ENCODE measurements at places on chromosomes 7 and 10.

- DNase-seq: no peak
Measured at GRCh38 chr10:79252971-79253370, 94.3 kb upstream of the PPIF start.

- DNase-seq: no peak
Measured at GRCh38 chr7:141133646-141134045, 59.8 kb downstream of the TMEM178B start.

GRCh38 chr7:128744366-128744905 is 5.3 kb downstream of the CALU start:
- DNase-seq: no peak

DNA sequence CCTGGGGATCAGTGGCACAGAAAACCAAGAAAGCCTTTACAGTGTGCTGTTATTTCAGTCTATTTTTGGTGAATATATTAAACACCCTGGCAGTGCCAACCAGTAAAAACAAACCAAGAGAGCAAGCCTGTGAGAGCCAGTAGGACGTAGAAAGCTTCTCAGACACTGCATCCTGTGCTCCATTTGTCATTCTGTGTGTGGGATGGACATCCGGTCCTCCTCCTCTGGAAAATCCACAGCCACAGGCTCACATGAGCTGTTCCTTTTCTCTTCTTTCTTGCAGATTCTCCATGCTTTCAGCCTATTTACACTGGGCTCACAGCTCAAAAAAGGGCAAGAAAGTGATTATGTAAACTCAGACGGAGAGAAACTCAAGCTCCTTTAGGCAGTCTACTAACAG is 119.7 kb upstream of the YAE1 start:
- no peak for DNase-seq

DNA sequence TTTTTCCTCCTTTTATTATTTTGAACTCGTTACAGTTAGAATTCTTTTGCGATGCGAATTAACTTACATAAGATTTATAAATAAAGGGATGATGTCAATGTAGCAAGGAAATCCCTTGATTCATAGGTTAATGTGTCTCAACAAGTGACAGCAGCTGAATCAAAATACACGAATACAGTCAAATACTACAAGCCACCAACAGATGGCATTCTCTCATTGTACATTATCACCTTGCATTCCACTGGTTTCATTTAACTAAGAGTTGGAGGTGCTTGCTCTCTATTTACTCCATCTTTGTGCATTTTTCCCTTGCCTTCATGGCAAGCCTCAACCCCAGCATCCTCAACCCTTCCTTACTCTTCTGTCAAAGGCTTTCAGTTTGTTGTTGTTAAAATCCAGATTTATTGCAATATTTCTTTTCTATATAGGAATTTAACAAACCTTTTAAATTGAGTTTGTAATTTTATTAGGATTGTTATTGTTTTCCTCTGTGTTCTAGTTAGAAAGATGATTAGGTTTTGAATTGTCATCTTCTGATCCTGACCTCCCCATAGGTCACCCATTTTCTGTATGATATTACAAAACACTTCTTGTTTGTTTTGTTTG is 78.3 kb downstream of the SLC25A40 start:
- no peak for DNase-seq

DNA sequence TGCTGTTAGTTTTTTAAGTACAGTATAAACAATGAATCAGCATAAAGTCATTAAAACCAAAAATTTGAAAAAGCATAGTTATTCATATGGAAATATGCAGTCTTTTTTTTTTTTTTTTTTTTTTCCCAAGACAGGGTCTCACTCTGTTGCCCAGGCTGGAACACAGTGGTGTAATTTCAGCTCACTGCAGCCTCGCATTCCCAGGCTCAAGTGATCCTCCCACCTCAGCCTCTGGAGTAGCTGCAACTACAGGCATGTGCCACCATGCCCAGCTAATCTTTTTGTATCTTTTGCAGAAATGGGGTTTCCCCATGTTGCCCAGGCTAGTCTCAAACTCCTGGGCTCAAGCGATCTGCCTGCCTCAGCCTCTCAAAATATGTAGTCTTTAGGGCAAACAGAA is 182.0 kb downstream of the SEMA3E start:
- DNase-seq: no peak

DNA sequence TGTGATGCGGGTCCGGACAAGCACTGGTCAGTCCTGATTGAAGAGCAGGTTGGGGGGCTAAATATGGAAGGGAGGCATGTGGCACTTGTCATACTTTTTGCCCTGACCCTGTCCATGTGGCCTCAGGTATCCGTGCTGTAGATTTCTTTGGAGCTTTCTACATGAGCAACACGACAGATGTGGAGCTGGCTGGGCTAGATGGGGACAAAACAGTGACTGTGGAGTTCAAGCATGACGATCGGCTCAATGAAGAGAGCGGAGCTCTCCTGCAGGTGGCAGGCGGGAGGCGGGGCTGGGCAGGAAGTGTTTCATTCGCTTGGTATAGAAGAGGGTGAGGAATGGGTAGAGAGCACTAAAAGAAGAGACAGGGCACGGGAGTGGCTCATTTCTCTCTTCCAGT is 13.0 kb upstream of the CHCHD1 start:
- peak; percentile 40 for DNase-seq

DNA sequence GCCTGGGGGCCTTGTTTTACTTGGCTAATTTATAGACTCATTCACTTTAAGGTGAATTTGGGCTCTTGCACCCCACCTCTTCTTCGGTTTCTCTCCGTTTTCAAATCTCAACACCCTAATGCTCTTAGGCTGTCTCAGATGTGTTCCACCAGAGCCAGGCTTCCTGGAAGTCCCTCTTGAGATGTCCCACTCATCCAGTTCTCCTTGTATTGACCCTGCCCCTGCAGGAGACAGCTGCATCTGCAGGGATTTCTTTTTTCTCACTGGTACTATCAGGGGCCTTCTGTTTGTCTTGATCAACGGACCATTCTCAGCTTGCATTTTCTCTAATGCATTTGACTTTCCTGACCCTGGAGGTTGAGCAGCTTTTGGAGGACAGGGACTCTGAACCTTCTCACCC is 279.5 kb downstream of the GALNT17 start:
- no peak for DNase-seq

GRCh38 chr7:8615019-8615418 is 181.6 kb downstream of the NXPH1 start:
- DNase-seq: no peak

DNA sequence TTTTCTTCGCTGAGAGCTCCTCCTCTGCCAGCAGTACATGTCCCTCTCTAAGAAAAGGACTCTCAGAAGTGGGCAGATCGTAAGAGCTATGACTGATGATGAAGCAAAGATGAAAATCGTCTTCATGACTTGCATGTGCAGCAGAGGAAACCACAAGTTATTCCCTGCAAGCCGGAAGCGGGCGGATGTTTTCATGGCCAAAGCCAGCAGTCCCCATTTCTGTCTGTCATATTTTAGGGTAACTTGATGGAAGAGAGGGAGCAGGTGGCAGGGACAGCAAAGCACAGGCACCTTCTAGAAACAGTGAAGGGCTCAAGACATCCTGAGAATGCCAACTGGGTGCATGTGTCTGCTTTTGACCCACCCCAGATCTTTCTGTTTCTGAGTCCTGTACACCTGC is 19.9 kb downstream of the KLF6 start:
- DNase-seq: no peak

GRCh38 chr7:74256491-74257408 is 2.6 kb upstream of the RFC2 start:
- no peak for DNase-seq

DNA sequence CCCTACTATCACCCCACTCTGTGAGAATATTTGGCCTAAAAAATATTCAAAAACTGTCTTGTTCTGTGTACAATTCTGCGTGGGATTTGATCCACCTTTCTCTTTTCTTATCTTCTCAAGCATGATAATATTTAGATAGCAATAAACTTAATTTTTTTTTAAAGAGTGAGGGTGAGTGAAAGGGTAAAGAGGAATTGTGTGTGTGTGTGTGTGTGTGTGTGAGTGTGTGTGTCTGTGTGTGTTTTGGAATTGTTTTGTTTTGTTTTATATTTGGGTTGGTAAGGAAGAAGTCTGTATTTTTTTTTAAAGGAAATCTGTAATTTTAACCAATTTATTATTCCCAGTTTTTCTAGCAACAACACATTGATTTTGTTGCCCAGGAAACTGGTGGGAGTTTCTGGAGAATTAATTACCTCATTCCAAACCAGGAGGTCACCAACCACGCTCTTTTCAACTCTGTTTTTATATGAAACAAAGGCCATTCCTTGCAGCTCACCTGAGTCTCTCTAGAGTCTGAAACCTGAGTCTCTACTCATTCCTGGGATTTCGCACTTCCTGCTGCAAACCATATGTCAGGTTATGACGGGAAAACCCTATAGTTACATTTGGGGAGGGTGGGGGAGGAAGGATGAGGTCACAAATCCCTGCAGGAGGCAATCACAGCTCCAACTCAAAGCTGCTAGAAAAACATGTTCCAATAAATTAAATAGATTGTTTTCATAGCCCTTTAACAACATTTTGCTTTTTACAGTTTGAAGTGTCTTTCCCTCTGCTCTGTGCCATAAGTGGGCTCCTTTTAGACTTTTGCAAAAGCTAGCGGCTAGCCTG is 38.1 kb upstream of the XPNPEP1 start:
- DNase-seq: no peak

DNA sequence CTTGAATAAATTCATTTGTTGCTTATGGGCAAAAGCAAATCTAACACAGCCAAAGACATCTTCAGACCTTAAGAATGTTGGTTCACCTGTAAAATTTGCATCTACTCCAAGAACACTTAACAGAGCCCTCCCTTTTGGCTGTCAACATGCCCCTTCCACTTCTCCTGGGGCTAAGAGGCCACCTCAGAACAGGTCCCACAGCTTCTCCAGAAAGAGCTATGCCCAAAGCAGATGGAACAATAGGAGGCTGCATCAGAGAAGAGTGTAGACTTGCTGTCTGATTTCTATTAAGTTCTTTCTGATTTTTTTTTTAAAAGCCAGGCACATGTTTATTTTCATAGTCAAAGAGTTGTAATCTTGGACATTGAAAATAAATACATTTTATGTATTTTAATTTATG is 26.1 kb upstream of the TRIL start:
- no peak for DNase-seq

GRCh38 chr7:495326-495725 is 24.3 kb downstream of the PDGFA start:
- DNase-seq: no peak

DNA sequence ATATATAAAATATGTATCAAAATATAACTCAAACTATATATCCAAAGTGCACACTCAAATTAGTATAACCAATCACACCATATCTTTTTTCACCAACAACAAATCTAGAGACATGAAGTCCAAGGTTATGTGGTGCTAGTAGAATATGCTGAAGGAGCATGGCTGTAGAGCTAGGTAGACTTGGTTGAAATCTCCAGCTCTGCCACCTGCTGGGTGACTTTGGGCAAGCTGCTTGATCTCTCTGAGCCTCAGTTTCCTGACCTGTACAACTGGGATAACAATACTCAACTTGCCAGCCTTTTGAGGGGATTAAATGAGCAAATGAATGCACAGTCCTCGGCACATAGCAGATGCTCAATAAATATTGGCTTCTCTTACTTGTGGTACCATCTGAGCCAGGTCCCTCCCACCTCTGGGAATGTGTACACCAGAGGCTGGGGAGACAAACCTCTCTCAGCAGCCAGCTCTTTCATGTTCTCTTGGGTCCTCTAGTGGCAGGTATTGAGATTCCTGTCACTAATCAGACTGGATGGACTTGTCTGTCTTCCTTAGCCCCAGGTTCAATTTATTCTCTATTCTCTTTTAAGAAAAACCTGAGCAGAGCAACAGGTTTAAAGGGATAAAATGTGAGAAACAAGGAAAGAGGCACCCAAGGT is 94.3 kb upstream of the PDE1C start:
- DNase-seq: no peak

GRCh38 chr10:13298748-13299436 is 972 bp downstream of the PHYH start:
- no peak for DNase-seq

DNA sequence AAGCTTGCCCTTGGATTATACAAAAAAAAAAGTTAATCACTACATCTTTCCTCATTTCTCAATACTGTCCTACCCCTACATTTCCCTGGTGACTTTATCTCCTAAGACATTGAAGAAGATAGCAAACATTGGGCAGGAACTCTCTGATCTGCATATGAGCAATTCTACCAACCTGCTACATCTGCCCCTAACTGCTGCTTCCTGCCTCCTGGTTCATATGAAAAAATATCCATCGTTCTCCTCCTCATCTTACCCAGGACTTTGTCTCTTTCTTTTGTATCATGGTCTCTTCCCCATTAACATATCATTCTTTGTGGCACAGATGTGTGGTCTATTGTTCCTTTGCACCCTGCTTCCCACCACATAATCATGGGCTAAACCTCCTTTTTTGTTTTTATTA is 139.7 kb upstream of the PCGF5 start:
- DNase-seq: no peak

GRCh38 chr7:47352394-47352968 is 229.4 kb downstream of the TNS3 start:
- no peak for DNase-seq

DNA sequence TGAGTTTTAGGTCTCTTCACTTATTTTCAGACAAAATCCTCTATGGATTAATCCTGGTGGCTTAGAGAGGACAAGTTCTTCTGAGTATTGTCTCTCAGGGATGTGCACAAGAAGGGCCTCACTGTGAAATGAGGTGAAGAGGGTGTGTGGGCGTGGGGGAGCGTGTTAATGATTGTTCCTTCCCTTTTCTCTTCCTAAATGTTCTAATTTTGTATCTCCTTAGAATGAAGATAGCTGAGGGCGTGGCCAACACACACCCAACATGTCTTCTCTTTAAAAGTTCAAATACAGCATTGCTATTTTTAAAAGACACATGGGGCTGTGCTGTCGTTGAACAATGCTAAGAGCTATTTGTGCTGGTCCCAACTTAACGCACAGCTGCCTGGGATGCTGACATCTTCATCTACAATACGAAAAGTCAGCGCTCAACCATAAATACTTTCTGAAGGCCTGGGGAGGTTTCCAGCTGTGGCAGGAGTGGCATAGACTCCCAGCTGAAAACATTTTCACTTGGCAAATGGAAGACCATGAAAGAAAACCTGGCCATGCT is 135.9 kb downstream of the JCAD start:
- DNase-seq: no peak

DNA sequence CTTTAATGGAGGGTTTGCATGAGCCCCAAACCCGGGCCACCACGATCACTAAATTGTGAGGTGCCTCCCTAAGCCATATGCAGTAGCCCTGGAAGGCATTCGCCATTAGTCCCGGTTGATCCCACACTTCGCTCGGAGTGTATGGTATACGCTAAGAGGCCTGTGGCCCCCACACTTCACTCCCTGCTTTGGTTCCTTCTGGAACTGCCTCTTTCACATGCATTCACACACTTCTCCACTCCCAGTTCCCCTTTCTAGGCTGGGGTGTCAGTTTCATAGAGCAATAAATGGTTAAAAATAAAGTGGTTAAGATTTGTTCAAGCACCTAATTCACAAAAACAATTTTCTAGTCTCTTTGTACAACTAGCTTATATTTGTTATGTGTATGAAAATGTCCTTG is 212.1 kb upstream of the KCND2 start:
- DNase-seq: no peak

DNA sequence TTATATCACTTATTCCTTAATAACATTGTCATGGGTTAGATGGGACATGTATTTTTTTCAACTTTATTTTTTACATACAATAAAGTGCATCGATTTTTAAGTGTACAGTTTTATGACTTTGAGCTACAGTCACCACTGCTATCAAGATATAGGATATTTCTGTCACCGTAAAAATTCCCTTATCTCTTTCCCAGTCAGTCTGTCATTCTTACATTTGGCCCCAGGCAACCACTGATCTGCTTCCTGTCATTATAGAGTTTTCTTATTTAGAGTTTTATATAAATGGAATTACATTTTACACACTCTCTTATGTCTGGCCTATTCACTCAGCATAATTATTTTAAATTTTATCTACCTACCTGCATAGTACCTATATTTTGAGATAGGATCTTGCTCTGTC is 145.2 kb downstream of the AUTS2 start:
- no peak for DNase-seq

All from stimulated activated CD4-positive, alpha-beta T cell treated with anti-CD3 and anti-CD28 coated beads, Interleukin-15, amount 100 ng/mL, for 1 hour (primary cell).